Amniotic epithelial cell (primary cell): ENCODE measurements at places on chromosomes 6 and 20.

- no peak for DNase-seq
These were observed 58.5 kb upstream of the MDGA1 start for GRCh38 chr6:37756135-37756534.

DNA sequence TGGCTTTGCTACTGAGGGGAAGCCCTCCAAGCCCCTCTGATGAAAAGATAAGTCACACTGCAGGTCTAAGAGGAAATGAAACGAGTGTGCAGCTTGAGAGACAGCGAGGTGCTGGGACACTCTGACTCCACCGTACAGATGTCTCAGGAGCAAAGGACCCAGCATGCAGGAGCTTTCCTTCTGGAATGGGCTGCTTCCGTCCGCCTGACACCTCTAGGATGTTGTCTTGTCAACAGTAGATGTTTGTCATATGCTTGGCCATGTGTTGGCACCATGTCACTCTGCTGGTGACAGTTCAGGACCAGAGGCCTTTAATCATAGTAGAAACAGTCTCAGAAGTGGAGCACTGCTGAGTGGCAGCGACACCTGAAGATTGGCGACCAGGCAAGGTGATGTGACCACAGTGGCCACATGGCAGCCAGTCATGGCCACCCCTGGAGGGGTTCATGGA lies 46.7 kb downstream of the SLC24A3 start:
- DNase-seq = no peak

- no peak for DNase-seq
These were observed 93.6 kb downstream of the FHL5 start for GRCh38 chr6:96656567-96656966.

- no peak for DNase-seq
These were observed 59.6 kb upstream of the AFDN start for GRCh38 chr6:167766986-167767714.

GRCh38 chr6:56725254-56725653 lies 82.6 kb upstream of the DST start:
- DNase-seq = peak; percentile 36

GRCh38 chr6:3965071-3965718 lies 113.7 kb downstream of the FAM217A start:
- no peak for DNase-seq
